H7 (cell line): ENCODE measurements at places on chromosomes 1 and 21. TPM values are rescaled to one million over a fixed set of nuclear protein-coding genes. Genes with fewer than 3 reads are reported as not detected.

The OPRD1 gene
- total RNA-seq: 0.52 and 0.81 TPM in 2 replicates

The YOD1 gene
- total RNA-seq: 19.2 and 22.5 TPM in 2 replicates

DNA sequence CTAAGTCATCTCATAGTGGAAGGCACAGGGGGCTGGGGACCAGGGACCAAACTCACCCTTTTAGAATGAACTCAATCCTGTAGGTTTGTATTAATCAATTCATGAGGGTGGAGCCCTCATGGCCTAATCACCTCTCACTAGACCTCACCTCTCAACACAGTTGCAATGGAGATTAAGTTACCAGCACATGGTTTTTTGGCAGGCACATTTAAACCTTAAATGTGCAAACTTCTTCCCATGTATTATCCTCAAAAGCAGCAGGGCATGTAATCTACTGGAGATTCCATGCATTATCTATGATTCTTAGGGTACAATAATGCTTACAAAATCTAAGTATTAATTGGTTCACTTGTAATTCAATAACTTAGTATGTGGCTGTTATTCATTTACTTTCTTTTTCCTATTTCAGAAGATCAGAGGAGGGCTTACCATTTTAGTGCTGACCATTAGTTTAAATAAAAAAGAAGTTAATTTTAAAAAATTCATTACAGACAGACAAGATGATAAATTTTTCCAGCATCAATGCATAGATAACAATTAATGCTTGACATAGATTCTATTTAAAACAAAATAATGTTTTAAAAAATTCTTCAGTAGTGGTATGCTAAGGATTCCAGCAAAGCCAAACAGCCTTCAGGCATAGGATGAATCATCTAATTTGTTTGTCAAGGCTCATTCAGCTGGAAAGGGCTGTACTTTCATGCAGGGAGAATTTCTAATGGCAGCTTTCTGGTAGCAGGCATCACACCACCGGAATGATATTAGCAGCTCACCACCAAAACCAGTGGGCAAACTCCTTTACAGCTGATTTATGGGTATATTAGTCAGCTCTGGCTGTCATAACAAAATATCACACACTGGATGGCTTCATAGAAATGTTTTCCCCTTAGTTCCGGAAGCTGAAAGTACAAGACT, 124.6 kb upstream of the ZNF648 start:
- DNase-seq: no peak

DNA sequence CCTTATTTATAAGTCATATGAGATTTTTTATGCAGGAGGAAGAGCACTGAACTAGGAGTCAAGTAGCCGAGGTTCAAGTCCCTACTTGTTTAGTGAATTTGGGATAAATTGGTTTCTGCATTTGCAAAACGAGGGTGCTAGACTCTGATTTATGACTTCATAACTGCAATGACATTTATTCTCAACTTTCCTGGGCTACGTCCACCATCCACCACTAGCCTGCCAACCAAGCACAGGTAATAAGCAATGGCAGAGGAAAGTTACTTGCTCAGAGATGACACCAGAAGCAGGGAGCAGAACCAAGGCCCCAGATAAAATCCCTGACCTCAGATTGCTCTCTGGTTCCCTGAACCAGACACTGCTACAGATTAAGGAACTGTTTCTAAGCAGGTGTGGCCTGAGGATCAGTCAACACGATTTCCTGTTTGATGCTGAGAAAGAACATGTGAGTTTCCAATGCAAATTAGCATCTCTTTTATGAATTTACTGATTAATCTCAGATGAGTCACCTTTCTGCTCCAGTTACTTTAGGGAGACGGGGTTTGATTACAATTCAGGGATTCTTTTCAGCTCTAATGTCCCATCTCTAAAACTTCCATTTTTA, 52.7 kb downstream of the PLPP3 start:
- no peak for DNase-seq

DNA sequence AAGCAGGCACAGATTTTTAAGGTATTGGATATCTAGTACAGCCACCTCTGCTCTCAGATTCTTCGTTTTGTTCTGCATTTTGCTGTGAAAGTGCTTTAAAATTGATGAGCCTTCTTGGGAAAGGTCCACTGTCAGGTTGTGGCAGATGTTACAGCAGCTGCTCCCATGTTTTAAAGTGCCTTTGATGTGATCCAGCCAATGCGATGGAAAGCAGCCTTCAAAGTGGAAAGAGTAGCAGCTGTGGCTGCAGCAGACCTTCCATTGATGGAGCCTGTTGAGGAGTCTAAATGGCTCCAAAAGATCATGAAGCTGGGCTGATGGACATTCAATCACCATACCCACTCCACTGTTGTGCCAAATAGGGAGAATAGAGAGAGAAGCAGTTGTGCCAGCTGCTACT, 816.9 kb downstream of the PLA2G4A start:
- DNase-seq: no peak

GRCh38 chr1:218945050-218945449, 228.6 kb upstream of the LYPLAL1 start:
- DNase-seq: no peak

- DNase-seq: no peak
Measured at GRCh38 chr1:15007842-15008241, 145.7 kb upstream of the TMEM51 start.
